ENCODE measurements at places on chromosomes 6 and 20. TPM values are rescaled to one million over a fixed set of nuclear protein-coding genes. Genes with fewer than 3 reads are reported as not detected.

The CARMIL1 gene
- polyA plus RNA-seq = 3.1 TPM

The OLIG3 gene
- polyA plus RNA-seq = not detected

The PNPLA1 gene
- not detected for polyA plus RNA-seq

The DACT2 gene
- 0.38 TPM for polyA plus RNA-seq

The SNPH gene
- polyA plus RNA-seq = 4.8 TPM

The CD109 gene
- polyA plus RNA-seq = 3.1 TPM

The STK38 gene
- polyA plus RNA-seq = 22.1 TPM

The SPTLC3 gene
- 0.45 TPM for polyA plus RNA-seq

The KIAA1755 gene
- 2.9 TPM for polyA plus RNA-seq

The PNRC1 gene
- 45.5 TPM for polyA plus RNA-seq

The SEMG1 gene
- not detected for polyA plus RNA-seq

The PRDM13 gene
- polyA plus RNA-seq = not detected

The RPL10A gene
- 1,620 TPM for polyA plus RNA-seq

The C20orf96 gene
- 3.5 TPM for polyA plus RNA-seq

The NRSN1 gene
- polyA plus RNA-seq = not detected

The SPATS1 gene
- not detected for polyA plus RNA-seq

The MUC21 gene
- not detected for polyA plus RNA-seq

The KIAA0408 gene
- polyA plus RNA-seq = 1.5 TPM

The LGSN gene
- not detected for polyA plus RNA-seq

The CAP2 gene
- 42.0 TPM for polyA plus RNA-seq

The ARG1 gene
- polyA plus RNA-seq = 0.10 TPM

The CDH22 gene
- 1.0 TPM for polyA plus RNA-seq

The TAGAP gene
- 0.28 TPM for polyA plus RNA-seq

The SPACA1 gene
- polyA plus RNA-seq = not detected

The CRIP3 gene
- 72.3 TPM for polyA plus RNA-seq

The TAP2 gene
- polyA plus RNA-seq = 13.8 TPM

The C6orf141 gene
- 0.62 TPM for polyA plus RNA-seq

The BMP6 gene
- polyA plus RNA-seq = 3.4 TPM

The SLC4A11 gene
- 0.51 TPM for polyA plus RNA-seq

The PEDS1 gene
- 31.1 TPM for polyA plus RNA-seq

The RSPH3 gene
- 2.3 TPM for polyA plus RNA-seq

The ABHD16B gene
- polyA plus RNA-seq = 0.32 TPM

The PRR18 gene
- polyA plus RNA-seq = not detected

The KLHDC3 gene
- 160 TPM for polyA plus RNA-seq

The TNFRSF6B gene
- 12.5 TPM for polyA plus RNA-seq

The MDFI gene
- 1.2 TPM for polyA plus RNA-seq

The MBOAT1 gene
- polyA plus RNA-seq = 3.7 TPM

The CST4 gene
- polyA plus RNA-seq = not detected

The PSORS1C2 gene
- not detected for polyA plus RNA-seq

The CST7 gene
- polyA plus RNA-seq = 1.2 TPM

All from heart right ventricle (tissue), 16 donors.